ENCODE measurements at places on chromosomes 2 and 18. TPM values are rescaled to one million over a fixed set of nuclear protein-coding genes. Genes with fewer than 3 reads are reported as not detected.

- no peak for DNase-seq
Measured at GRCh38 chr2:147297820-147298219, 547.0 kb upstream of the ACVR2A start.

The CKAP2L gene
- 14.8 TPM for polyA plus RNA-seq

GRCh38 chr2:114274957-114275356 lies 167.5 kb upstream of the DPP10 start:
- no peak for DNase-seq

DNA sequence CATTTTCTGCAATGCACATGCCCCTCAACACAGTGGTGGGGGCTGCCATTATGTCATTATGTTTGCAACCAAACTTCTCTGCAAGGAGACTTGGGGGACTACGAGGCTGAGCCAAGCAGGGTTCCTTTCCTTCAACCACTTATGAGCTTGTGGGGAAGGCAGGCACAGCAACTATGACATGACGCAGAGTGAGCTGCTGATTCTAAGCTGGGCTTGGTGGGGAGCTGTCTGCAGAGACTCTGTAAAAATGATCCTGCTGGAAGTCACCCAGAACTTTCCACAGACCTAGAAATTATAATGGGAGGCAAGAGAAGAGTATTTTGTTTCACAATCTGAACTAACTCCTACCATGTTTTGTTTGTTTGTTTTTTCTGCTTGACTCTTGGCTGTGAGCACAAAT lies 55.6 kb downstream of the INPP5D start:
- no peak for DNase-seq

The GPR155 gene
- polyA plus RNA-seq, result 10.4 TPM

The APOB gene
- 1.2 TPM for polyA plus RNA-seq

The MATN3 gene
- 2.5 TPM for polyA plus RNA-seq

DNA sequence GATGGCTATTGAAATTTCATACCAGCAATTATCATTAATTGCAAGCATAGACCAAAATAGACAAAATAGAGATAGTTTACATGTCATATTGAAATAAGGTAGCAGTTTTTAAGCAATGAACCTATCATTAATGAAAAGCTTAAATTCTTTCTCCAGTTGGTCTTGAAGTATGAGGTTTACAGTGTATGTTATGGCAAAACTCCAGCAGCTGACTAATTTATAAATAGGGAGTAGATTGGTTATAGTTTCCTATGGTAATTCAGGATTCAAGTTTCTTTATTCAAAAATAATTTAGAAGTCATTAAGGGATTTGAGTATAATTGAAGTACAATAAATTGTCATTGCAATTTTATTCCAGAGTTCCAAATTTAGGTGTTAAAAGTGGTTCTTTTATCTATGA lies 69.6 kb upstream of the COL5A2 start:
- DNase-seq, result no peak

GRCh38 chr2:177053038-177053437 lies 159.6 kb upstream of the HNRNPA3 start:
- DNase-seq, result no peak

DNA sequence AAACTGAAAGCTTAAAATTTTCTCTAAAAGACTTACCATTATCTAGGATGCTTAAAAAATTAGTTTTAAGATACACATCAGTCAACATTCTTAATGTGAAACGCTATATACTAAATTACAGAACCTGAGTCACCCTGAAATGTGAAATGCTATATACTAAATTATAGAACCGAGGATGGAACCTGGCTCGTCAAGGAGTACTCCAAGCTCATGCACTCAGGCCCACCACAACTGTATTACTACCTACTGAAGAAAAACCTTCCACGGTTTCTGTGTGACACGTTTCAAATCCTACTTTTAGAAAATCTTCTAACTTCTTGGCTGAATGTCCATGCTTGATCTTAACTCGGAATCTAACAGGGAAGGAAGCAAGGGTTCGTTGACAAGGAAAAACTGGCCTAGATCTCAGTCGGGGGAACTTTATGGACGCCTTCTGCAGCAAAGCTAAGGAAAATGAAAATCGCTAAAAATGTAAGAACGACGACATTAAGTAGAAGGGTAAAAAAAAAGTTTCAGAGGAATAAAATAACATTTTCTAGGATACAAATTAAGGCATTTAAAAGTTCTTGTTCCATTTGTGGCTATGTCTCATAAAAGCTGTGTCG lies 1.4 kb downstream of the PRKD3 start:
- no peak for DNase-seq

DNA sequence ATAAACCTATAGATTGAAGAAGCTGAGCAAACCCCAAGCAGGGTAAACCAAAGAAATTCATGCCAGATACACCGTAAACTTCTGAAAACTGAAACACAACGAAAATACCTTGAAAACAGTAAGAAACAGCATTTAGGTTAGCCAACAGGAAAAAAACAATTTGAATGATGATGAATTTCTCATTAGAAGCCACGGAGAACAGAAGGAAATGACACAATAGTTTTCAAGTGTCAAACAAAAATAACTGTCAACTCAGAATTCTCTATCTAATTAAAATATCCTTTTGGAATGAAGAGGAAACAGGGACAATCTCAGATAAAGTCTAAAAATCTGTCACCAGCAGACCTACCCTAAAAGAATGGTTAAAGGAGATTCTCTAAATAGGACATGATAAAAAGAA lies 37.3 kb upstream of the MALL start:
- no peak for DNase-seq

DNA sequence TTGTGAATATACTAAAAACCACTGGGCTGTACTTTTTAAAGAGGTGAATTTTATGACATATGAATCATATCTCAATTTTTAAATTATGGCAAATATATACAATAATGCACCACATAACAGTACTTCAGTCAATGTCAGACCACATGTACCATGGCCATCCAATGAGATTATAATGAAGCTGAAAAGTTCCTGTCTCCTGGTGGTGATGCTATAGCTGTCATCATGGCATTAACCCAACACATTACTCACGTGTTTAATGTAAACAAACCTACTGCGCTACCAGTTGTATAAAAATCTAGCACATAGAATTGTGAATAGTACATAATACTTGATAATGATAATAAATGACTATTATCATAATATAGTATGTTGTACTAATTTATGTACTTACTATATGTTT lies 77.6 kb upstream of the ID2 start:
- no peak for DNase-seq

DNA sequence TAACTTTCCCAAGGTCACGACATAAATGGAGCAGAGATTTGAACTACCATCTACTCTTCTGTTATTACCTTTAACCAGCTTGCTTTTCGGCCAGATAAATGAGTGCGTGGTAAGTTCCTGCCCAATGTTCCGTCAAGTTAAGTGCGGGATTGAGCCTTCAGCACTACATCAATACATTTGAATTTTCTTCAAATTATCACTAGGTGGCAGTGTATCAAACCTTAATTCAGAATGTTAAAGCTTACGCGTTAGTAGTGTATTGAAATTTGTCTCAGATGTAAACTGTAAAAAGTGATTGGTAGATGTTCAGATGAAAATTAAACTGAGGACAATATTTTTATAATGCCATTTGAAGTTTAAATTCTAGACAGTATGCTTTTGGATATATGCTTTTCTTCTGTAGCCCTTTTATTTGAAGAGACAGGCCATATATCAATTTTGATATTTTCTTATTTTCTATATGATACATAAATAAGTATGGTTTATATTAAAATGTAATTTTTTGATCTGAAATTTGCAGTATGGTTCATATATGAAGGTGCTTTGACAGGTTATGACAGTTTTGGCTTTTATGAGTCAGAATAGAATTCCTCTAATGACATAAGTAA lies 681.3 kb downstream of the ADCYAP1 start:
- peak; percentile 19 for DNase-seq

GRCh38 chr2:20675701-20676352 lies 8.9 kb downstream of the GDF7 start:
- no peak for DNase-seq

- DNase-seq, result no peak
Measured at GRCh38 chr2:235855011-235855410, 313.2 kb downstream of the GBX2 start.

GRCh38 chr2:26778507-26778906 lies 7.3 kb upstream of the CENPA start:
- no peak for DNase-seq

DNA sequence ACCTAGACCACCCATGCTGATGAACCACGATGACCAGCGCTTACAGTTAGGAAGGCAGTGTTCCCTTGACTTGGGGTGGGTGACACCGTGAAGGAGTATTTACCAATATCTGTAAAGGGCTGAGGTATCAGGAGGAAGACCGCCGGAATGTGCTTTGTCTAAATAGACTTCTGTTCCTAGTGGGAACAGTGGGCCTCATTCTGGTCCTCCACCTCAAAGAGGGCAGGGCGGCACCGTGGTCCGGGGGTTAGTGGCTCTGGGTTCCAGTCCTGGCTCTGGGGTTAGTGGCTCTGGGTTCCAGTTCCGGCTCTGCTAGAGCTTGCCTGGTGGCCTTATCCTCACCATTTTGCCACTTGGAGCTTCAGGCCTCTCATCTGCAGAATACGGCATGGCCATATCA lies 91.6 kb upstream of the SMAD2 start:
- no peak for DNase-seq

The SERPINB11 gene
- not detected for polyA plus RNA-seq

GRCh38 chr2:192267484-192267883 lies 72.8 kb upstream of the TMEFF2 start:
- no peak for DNase-seq

The PCARE gene
- 0.46 TPM for polyA plus RNA-seq

DNA sequence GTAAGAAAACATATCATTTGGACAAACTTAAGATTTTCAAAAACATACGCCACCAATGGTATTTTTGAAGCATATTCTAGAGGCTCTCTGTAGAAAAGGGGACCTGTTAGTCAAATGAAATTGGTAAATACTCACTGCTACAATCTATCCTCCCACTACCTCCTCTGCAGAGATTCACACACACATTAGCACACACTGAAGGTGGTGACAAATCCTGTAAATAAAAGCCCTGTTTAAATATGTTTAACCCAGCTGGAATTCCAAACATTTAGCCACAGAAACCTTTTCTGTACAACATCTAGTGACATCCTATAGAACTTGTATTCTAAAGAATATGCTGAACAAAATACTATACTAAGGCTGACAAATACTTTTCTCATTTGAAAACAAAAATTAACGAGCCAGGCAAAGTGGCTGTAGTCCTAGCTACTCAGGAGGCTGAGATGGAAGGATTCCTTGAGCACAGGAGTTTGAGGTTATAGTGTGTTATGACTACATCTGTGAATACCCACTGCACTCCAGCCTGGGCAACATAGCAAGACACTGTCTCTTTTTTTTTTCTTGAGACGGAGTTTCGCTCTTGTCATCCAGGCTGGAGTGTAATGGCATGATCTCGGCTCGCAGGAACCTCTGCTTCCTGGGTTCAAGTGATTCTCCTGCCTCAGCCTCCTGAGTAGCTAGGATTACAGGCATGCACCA lies 25.9 kb downstream of the ALS2 start:
- DNase-seq, result no peak

DNA sequence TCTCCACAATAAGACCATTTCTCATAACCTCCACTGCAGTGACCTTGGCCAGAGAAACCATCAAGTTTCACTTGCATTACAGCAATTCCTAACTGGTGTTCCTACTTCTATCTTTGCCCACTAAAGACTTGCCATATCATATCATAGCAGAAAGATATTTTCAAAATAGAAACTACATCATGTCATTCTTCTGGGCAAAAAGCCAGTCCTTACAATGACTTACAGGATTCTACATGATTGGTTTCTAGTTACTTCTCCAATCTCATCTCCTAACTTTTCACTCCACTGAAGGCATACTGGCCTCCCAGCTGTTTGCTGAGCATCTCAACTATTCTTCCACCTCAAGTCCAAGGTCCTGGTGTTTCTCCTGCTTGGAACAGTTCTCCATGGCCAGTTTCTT lies 151.4 kb downstream of the HNMT start:
- DNase-seq, result no peak

GRCh38 chr2:131105156-131105949 lies at the start of gene PLEKHB2:
PLEKHB2 (plus strand) TSS chr2:131105336; CDS start chr2:131120942, 15,606 bp downstream.
- DNase-seq, result peak; percentile 91

DNA sequence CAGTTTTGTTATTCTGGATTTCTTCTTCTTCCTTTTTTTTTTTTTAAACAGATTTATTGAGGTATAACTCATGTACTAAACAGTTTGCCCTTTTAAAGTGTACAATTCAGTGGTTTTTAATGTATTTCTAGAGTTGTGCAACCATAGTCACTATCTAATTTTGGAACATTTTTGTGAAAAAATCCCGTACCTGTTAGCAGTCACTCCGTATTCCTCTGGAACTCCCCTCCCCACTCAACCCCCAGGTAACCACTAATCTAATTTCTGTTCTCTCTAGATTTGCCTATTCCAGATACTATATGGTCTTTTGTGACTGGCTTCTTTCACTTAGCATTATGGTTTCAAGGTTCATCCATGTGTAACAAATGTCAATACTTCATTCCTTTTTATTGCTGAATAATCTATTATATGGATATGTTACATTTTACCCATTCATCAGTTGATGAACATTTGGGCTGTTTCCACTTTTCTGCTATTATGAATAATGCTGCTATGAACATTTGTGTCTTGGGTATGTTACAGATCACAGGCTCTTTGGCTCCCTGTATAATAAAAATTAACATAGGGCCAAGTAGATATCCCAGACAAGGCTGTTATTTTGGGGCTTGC lies 21.9 kb downstream of the EHBP1 start:
- no peak for DNase-seq

- no peak for DNase-seq
Measured at GRCh38 chr2:239093542-239093941, 245.7 kb downstream of the TWIST2 start.

GRCh38 chr18:75727456-75727855 lies 300.0 kb upstream of the SMIM21 start:
- DNase-seq, result peak; percentile 7

- DNase-seq, result no peak
Measured at GRCh38 chr2:54456362-54456611, 160 bp downstream of the SPTBN1 start.

The DSG4 gene
- not detected for polyA plus RNA-seq

DNA sequence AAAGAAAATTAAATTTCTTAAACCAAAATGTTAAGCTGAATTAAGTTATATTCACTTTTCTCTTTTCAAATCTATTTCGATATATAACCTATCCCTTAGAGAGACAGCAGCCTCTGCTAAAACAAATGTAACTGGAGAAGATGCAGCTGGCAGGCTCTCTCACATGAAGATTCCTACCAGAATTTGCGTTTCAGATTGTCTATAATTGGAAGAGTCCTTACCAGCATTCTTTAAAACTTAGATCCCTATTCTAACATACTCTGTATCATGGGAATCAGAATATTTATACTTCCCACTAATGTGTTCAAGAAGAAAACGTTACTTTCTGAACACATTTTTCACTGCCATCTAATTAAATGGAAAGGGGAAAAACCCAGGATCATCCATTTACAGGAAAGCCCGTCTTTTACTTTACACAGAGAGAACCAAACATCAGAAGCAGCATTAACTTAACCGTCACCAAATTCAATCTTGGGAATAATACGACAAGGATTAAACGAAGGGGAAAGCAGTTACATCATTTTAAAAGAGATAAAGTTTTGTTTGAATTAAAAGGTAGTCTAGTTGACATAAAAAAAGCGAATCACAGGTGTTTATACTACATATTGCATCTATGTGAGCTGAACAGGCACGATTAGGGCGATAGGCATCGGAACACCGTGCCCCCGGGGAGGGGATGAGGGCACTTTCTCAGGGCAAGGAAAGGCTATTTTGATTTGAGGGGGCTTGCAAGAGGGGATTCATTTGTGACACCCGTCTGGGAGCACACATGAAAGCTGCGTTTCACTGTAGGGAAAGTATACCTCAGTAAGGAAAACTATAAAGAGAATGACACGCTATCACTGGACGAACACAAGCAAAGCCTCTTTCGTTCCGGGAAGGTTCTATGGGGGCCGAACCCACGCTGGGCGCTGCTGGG lies 1.3 kb downstream of the PTPN2 start:
- no peak for DNase-seq

- DNase-seq, result no peak
Measured at GRCh38 chr2:190854726-190855125, 25.9 kb upstream of the GLS start.

The ITGAV gene
- polyA plus RNA-seq, result 69.5 TPM
